ENCODE measurements at places on chromosomes 11 and 22. TPM values are rescaled to one million over a fixed set of nuclear protein-coding genes. Genes with fewer than 3 reads are reported as not detected.

DNA sequence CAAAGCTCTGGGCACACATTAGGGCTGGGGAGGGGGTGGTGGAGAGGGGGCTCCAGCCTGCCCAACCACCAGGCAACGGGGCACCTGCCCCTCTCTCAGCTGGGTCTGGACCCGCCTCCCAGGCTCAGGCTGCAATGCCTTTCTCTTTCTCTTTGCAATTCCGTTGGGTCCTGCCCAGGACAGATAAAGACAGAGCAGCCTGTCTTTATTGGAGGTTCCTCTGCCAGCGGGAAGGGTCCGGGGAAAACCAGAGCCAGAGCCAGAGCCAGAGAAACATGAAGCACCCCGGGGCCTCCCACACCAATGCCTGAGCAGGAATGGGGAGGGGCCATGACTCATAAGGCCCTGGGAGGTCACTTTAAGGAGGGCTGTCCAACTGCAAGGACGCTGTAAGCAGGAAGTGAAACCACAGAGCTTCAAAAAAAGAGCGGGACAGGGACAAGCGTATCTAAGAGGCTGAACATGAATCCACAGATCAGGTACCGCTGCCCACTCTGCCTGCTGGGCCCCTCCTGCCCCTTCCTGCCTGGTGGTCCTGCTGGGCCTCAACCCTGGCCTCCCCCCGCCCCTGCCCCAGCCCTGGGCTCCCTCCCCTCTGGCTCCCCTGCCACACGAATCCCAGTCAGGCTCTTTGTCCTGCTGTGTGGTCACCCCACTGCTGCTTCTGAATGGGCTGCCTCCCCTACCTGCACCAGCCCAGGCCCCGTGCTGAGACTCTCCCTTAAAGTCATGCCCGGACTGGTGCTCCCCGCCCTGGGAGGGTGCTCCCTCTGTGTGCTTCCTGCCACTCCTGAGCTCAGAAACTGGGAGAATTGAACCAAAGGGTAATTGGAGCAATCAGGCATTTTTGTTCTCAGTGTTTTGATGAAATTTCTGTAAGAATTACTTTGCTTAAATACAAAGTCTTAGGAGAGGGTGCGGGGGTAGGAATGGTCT, at the start of gene APOBEC3B:
Gene APOBEC3B (plus strand): TSS at position 356 of the 936 bp plus-strand sequence. CDS start 107 bp downstream, at position 463.
- no peak for DNase-seq

Gene C1QTNF6
- 4.6 TPM for total RNA-seq

- DNase-seq, result peak; percentile 53
Measured at GRCh38 chr11:35305670-35306382, 113.5 kb downstream of the SLC1A2 start.

DNA sequence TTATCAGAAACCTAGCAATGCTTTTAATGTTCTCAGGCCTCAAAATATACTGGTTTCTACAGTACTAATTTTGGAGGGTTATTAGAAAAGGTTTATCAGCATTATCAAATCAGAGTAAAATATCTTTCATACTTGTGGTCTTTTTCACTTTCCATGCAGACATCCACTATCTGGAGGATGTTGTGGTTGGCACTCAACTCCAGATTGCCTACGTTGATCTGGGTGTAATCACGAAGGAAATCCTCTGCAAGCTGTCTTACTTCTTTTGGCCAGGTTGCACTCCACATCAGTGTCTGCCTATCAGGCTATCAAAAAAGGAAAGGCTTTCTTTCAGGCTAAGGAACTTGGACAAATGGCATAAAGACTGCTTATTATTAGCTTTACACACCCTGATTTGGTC, 11.6 kb downstream of the DDX17 start:
- no peak for DNase-seq

DNA sequence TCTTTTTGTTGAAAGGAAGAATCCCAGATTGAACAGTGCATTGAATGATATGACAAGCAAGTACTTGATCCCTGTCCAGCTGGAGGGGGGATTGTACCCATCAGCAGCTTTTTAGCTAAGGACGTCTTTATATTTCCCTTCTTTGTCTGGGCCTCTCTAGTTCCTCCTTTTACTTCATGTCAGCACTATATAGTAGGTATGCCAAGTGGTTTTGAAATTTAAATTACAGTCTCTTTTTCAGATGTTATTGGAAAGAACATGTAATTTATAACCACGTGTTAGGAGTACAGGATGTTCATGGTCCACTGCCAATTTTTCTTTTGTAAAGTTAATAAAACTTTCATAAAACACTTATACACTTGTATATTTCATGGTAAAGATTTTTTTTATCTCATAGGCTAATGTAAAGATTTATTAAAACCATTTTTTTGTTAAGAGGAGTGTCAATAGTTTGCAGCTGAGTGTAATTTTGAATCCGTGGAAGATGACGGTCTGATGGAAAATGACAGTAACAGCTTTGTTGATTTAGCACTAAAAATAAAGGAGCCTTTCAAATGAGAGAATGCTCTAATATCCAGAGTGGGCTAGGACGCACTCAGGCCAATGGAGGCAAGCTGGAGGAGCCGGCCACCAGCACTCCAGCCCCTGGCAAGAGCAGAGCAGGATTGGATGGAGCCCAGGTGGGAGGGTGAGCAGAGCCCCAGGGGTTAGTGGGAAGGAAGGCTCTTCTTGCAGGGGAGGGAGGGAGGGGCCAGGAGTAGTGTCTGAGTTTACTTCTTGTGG, 488.3 kb downstream of the INSC start:
- DNase-seq, result no peak

Gene LRP5
- total RNA-seq, result 38.9 TPM

All from H1 (cell line).